ENCODE measurements at places on chromosomes 6 and 20.

- no peak for DNase-seq
Observed at GRCh38 chr6:49322861-49323260, 140.2 kb downstream of the MMUT start.

- DNase-seq = no peak
Observed at GRCh38 chr6:11323666-11324452, 91.4 kb upstream of the NEDD9 start.

DNA sequence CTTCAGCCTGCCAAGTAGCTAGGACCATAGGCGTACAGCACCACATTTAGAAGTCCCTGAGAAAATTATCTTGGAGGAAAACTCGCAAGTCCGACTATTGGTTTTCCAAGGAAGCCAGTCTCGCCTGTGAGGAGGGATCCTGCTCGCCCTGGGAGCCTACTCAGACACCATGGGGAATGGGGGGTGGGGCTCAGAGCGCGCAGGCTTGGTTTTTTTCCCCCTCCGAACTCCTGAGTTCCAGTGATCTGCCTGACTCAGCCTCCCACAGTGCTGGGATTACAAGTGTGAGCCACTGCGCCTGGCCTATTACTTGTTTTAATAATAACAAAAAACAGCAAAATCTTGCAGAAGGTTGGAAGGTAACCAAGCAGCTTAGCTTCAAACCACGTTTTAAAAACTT lies 153.7 kb downstream of the OR2B2 start:
- DNase-seq = no peak

DNA sequence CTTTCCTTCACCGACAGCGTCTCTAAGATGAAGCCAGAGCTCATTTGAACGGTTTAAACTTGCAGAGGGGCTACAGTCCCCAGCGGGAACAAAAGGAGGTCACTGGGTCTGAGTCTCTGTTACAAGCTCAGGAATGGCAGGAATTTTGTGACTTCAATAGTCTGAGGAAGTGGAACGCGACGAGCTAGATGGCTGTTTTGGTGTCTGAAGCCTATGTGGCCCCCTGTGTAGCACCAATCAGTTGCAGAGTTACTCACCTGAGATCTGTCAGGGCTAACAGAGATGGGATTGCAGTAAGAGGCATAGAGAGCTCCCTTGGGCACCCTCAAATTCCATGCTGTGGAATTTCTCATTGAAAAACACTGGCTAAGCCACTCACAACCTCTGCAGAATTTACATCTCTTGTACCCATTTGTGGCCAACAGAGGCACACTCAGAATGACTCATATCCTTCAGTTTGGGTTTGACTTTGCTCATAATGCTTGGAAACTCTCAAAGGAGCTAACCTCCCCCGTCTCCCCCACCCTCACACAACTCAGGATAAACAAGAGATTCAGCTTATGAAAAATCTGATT lies 7.1 kb upstream of the TCP11 start:
- no peak for DNase-seq

DNA sequence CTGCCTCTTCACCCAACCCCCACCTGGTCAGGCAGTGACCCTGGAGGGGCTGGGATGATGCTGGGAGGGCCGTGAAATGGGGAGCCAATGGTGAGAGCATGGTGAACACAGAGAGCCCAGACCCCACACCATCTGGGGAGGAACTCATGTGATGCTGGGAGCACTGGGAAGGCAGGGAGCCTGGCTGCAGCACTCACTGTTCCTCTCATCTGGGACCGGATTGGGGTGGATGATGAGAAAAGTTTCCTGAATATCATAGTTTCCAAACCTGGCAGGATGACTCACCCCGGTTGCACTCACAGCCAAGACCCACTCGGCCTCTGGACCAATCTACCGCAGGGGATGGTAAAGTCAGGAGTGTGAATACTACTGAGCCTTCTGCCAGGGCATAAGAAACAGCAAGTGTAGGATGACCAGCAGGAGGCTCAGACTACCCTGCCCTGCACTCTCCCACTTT lies 21.8 kb downstream of the ULBP1 start:
- no peak for DNase-seq

GRCh38 chr6:147716434-147716833 lies 207.9 kb downstream of the SAMD5 start:
- DNase-seq = no peak

DNA sequence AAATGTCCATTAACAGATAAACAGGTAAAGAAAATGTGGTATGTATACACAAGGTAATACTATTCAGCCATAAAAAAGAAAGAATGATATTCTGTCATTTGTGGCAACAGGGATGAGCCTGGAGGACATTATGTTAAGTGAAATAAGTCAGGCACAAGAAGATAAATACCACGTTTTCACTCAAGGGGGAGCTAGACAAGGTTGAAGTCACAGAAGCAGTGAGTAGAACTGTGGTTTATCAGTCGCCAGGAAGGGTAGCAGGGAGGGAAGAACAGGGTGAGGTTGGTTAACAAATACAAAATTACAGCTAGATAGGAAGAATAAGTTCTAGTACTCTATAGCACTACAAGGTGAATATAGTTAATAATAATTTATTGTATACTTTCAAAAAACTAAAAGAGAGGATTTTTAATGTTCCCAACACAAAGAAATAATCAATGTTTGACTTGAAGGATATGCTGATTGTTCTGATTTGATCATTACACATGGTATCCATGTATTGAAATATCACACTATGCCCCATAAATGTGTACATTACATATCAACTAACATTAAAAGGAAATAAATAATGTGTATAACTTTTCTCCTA lies 21.1 kb downstream of the RTN4IP1 start:
- no peak for DNase-seq

GRCh38 chr20:63224412-63225081 lies 8.6 kb upstream of the YTHDF1 start:
- no peak for DNase-seq

- no peak for DNase-seq
Observed at GRCh38 chr6:144360401-144360800, 75.3 kb downstream of the UTRN start.

DNA sequence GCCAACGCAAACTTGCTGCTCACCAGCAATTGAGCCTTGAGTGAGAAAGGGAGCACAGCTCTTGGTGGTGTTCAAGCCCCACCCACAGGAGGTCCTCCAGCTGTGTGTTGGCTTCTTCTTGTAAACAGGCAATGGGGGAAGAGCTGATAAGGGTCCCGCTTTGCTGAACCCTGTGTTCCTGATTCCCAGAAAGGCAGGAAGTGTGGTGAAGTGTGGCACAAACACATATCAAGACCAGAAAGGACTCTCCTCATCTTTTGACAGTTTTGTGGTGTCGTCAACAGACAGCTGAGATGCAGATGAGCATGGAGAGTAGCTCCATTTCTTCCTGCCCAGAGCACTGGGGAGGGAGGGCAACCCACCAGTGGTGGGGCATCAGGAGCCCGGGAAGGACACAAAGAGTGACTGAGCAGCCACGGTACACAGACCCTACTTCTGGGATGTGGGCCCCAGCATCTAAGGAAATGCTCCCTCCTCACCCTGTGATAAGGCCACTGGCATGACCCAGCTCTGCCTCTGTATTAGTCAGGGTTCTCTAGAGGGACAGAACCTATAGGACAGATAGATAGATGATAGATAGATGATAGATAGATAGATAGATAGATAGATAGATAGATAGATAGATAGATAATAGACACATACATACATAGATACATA lies 188.9 kb upstream of the TAB2 start:
- no peak for DNase-seq

GRCh38 chr6:68778356-68779020 lies 143.4 kb downstream of the ADGRB3 start:
- no peak for DNase-seq

DNA sequence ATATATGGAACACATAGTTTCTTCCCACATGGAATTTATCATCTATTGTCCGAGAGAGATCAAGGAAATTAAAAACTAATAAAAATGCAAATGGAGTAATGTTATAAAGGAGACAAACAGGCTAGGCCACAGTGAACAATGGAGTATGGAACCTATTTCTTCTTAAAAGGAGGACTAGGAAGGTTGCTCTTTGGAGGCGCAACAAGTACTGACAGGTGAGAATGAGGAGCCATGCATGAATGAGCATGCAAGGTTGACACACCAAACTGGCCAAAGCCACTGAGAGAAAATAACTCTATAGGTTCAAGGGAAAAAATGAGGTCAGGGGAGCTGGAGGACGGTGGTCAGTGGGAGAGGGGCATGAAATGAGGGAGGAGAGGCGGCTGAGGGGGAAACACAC lies 40.9 kb downstream of the PSMB1 start:
- no peak for DNase-seq

DNA sequence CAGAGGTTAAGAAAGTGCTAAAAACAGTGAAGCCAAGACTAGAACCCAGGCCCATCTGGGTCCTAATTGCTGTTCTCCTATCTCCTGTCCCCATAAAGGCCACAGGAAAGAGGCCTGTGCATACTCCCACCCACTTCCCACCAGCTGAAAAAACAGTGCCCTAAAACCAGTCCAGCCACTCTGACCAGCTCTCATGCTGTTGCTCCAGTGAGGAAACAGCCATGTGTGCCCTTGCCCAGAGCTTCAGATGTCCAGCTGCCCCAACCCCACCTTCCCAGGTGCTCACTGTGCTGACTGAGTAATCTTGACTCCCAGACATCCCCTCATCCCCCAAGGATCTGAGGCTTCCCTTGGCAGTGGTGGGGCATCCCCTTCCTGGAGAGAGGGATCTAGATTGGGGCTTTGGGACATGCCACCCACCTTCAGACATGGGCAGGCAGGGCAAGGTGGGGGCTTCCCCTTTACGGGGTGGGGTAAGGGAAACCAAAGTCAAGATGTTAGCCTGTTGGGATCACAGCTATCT lies 28.7 kb downstream of the KCNK5 start:
- DNase-seq = no peak

- no peak for DNase-seq
Observed at GRCh38 chr6:25777031-25777430, 22.5 kb downstream of the SLC17A4 start.

DNA sequence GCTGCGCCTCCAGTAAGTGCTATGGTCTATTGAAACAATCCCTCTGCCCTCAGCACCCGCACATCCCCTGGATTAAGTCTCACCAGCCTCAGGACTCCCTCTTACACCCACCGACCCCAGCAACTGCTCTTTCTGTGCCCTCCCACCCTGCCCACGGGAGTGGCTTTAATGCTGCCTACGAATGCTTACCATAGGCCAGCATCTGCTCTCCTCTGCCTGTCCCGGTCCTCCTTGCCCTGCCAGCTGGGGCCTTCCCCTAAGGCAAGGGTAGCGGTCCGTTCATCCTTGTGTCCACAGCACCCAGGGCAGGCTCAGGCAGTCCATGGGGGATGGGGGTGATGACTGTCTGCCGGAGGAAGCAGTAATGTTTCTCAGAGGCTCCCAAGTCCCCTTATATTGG lies 4.1 kb downstream of the EBF4 start:
- no peak for DNase-seq

DNA sequence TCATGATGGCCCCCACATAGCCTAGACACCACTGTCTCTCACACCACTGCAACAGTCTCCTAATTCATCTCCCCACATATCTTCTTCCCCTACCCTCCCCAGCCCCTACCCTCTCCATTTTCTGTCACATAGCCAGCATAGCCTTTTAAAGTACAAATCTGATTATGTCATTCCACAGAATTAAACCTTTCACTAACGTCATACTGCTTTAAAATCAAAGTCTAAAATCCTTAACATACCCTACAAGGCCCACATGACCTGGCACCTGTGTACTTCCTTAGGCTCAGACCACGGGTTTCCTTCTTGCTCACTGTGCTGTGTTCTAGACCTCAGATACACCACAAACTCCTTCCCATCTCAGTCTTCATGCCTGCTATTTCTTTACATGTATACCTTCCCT lies 5.9 kb downstream of the OSTM1 start:
- DNase-seq = no peak

GRCh38 chr6:37868447-37868825 lies 48.9 kb downstream of the ZFAND3 start:
- DNase-seq = no peak

DNA sequence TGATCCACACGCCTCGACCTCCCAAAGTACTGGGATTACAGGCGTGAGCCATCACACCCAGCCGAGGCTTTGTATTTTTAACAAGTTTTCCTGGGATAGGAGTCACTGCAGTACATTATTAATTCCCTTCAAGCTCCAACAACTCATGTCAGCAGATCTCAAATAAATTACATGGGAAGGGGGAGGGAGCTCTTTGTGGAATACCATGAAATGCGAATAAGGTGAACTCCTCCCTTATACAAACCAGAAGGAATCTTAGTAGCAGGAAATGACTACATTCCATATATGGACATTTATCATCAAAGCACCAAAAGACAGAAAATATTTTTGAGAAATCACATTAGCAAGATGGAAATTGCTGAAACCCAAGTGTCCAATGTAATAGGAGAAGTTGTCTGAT lies 2.9 kb downstream of the GSS start:
- DNase-seq = no peak

DNA sequence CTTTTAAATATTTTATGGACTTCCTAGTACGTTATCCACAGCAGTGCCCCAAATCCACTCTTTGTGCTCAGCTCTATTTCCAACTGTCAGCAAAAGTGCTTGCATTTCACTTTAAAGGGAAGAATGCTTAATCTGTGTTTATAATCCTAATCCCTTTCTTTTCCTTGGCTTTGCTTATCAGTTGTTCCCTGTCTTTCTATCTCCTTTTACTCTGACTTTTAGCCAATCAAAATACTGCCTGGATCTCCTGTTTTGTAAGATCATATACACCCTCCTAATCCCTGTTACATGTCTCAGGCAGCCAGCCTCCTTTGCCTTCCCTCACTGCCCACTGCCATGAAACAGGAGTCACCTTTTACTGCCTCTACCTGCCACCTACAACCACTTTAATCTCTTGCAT lies 102.9 kb downstream of the AIG1 start:
- no peak for DNase-seq

GRCh38 chr6:15014958-15015357 lies 230.9 kb upstream of the JARID2 start:
- no peak for DNase-seq

DNA sequence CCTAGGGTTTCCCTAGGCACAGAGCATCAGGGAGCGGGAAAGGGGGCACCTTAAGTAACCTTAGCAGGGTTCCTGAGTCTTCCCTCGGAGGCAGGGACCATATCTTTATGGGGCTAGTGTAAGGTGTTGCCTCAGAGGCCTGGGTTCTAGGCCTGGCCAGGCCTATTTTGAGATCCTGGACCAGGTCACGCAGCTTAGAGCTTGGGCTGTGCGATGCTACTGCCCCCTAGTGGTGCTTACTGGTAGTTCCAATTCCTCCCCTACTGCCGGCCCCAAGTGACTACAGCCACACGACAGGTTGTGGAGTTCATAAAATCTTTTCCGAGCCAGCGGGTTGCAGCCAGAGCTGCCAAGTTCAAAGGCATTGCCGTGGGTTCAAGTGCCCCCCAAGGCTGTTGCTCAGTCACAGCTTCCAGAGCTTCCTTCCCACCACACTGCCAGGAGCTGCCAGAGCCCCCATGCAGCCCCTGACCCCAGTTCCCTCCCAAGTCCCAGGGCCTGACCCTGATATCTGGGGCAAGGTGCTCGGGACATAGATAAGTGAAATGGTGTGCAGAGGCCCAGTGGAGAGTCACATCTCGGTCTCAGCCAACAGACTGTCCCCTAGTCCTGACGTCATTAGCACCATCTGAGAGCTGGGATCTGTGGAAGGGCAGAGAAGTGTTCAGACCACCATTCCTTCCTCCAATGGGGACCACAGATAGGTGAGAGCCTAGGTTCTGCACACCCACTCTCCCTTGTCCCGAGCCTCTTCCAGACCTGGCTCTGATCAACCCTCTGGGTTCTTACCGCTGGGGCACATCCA lies 3.3 kb downstream of the LRRC73 start:
- DNase-seq = peak; percentile 52
